ENCODE measurements at places on chromosomes 6 and 20. TPM values are rescaled to one million over a fixed set of nuclear protein-coding genes. Genes with fewer than 3 reads are reported as not detected.

- peaks cover 14% of the 10 kb centered on the region for H3K4me1 ChIP-seq
- no peak overlapping the region for H3K27ac ChIP-seq
- H3K36me3 ChIP-seq = no peaks in the 10 kb centered on the region
- H3K27me3 ChIP-seq = no peaks in the 10 kb centered on the region
- no peak overlapping the region for H3K4me3 ChIP-seq
Observed at GRCh38 chr6:129659590-129660345, 50.2 kb downstream of the ARHGAP18 start.

DNA sequence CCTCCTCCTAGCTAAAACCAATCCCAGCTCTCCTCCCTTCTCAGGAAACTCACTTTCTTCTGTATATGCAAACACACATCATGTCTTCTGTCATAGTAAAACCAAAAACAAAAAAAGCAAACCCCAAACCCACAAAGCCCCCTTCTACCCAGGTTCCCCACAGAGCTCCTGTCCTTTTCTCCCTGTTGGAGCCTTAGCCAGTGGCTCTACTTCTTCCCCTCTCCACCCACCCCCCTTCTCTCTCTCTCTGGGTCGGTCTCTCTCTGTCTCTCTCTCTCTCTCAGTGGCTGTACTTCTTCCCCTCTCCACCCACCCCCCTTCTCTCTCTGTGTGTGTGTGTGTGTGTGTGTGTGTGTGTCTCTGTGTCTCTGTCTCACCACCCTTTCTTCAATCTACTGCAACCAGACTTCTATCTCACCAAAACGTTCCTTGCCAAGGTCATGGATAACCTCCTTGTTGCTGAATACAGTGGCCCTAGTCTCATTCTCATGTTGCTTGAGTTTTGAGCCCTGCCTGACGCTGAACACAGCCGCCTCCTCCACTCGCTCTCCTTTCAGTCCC, 8.7 kb upstream of the OSER1 start:
- no peak for DNase-seq
- peaks cover 45% of the 10 kb centered on the region for H3K4me1 ChIP-seq
- peak overlapping the region; percentile 63 for H3K27ac ChIP-seq
- H3K36me3 ChIP-seq = no peaks in the 10 kb centered on the region
- H3K27me3 ChIP-seq = no peaks in the 10 kb centered on the region

DNA sequence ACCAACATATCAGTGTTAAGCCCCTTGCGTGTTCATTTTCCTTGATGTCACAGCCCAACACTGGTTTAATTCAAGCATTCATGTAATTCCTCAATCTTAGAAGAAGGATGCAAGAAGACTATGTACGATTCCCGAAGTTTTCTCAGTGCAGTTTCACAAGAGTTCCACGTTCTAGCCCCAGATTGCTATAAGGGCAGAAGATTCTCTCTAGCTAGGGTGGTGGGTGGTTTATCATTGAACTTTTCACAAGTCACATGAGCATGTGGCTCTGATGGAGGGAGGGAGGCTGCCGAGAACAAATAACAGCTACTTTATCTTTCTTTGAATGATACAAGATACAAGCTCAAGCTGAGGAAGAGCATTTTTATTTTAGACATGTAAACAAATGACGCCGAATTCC, 71.9 kb upstream of the NHSL1 start:
- no peak overlapping the region for H3K4me3 ChIP-seq
- no peak overlapping the region for H3K27ac ChIP-seq
- H3K4me1 ChIP-seq = peaks cover 5% of the 10 kb centered on the region
- DNase-seq = no peak

DNA sequence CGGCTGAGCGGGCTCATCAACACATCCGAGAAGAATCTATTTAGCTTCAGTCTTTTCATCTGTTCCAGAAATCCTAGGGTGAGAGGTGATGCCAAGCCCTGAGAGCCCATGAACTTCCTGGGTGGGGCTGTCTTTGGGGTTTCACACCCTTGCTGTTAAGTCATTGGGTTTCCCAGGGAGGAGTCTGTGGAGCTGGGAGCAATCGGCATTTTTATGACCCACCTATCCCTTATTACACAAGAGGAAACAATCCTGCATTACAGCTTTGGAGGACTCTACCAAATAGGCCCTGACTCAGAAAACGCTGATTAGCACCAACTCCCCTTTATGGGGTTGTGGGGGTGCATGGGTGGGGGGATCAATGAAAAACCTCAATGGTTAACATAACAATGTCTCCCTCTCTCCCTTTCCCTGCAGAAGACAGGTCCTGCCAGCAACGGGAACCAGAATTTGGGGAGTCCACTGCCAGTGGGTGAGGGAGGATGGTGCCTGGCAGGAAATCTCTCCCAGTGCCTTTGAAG, 46.3 kb downstream of the EZR start:
- H3K4me3 ChIP-seq = no peak overlapping the region
- peaks cover 22% of the 10 kb centered on the region for H3K4me1 ChIP-seq
- peaks cover 91% of the 10 kb centered on the region for H3K36me3 ChIP-seq
- H3K27ac ChIP-seq = peak overlapping the region; percentile 23
- H3K27me3 ChIP-seq = no peaks in the 10 kb centered on the region
- DNase-seq = no peak

KCNK5 gene
- total RNA-seq = 41.5 TPM

CAGE1 gene
- 0.16 TPM for total RNA-seq
